ENCODE measurements at places on chromosomes 2 and 18.

GRCh38 chr2:184498936-184499335 is 99.4 kb upstream of the ZNF804A start:
- no peak for DNase-seq

DNA sequence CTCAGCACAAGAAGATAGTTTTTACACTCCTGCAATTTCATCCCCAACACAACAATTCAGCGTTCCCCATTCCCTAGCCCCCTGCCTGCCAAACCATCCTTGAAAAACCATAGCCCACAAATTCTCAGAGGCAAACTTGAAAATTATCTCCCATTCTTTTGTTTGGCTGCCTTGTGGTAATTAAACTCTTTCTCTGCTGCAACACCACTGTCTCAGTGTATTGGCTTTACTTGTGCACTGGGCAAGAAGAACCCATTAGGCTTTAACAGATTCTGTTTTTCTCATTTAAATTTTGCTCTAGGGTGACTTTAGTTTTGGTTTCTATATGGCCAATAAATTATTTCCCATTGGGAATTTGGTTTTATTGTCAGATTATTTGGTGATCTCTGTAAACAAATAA is 23.2 kb upstream of the FTCDNL1 start:
- no peak for DNase-seq

- DNase-seq, result no peak
These were observed 193.9 kb downstream of the NBAS start for GRCh38 chr2:15367205-15367604.

GRCh38 chr18:76449111-76449453 is 46.0 kb downstream of the ZNF516 start:
- DNase-seq, result no peak

DNA sequence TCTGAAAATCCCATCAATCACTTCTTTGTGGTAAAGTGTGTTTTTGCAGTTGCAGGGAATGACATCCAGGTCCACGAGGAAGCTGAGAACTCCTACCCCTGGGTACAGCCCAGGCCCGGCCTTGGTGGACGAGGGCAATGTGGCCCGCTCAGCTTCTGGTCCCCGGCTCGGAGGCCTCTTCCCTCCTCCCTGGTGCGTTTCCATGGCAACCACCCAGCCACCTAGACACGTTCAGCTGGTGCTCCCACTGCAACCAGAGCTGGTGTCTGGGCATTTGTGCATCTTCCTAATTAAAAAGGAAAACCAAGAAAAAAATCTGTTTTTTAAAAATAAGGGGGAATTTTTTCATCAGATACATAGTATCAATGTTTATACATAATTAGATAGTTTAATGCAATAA is 603.6 kb upstream of the SALL3 start:
- no peak for DNase-seq

- DNase-seq, result no peak
These were observed 216.3 kb upstream of the DTNA start for GRCh38 chr18:34493566-34494358.

- DNase-seq, result no peak
These were observed 44.7 kb downstream of the MARCO start for GRCh38 chr2:118986738-118987137.

DNA sequence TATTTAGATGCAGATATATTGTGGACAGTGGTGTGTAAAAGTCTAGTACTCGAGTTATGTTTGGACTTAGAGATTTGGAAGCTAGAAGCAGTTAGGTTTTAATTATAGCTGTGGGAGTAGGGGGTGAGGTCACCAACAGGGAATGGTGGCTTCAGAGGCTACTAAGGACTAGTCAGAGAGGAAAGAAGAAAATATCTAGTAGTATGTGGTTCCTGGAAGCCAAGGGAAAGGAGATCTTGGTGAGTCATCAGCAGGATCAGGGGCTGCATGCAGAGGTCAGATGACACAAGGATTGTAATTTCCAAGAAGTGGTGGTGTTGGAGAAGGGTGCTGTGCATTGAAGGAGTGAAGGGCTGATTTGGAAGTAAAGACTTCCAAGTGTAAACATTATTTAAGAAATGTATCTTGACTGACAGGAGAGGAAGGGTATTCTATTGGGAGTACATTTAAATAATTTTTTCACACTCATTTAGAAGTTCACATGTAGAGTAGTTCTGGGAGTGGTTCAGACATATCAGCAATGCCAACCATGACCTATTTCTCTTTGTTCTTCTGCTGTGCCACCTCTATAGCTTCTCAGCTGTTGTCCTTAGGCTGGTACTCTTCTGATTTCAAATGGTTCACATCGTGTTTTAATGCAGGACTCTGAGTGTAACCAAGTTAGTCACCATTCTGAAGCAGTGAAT is 59.1 kb downstream of the ACSL3 start:
- DNase-seq, result no peak

GRCh38 chr2:112229348-112229747 is 25.5 kb downstream of the ZC3H8 start:
- no peak for DNase-seq

- peak; percentile 17 for DNase-seq
These were observed 34.9 kb upstream of the DYNC1I2 start for GRCh38 chr2:171652416-171652785.

GRCh38 chr2:220134756-220135534 is 507.5 kb downstream of the SLC4A3 start:
- no peak for DNase-seq

GRCh38 chr2:80238692-80239469 is 65.7 kb downstream of the LRRTM1 start:
- no peak for DNase-seq

GRCh38 chr18:3110034-3110752 is 97.2 kb upstream of the LPIN2 start:
- no peak for DNase-seq

GRCh38 chr18:76410660-76411417 is 84.2 kb downstream of the ZNF516 start:
- DNase-seq, result no peak

DNA sequence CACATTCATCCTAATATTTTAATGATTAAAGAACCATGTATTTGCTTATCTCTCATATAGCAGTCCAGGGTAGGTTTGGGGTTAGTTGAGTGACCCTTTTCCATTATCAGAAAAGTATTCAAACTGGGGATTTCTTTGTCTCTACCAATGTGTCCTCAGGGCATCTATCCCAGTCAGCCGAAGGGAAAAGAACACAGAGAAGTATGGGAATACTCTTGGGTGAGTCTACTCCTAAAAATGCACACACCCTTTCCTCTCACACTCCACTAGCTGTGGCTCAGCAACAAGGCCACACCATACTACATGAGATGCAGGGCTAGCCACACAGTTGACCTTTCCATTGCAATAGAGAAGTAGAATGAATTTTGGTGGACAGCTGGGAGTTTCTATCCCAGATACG is 114.3 kb downstream of the NXPH2 start:
- DNase-seq, result no peak

DNA sequence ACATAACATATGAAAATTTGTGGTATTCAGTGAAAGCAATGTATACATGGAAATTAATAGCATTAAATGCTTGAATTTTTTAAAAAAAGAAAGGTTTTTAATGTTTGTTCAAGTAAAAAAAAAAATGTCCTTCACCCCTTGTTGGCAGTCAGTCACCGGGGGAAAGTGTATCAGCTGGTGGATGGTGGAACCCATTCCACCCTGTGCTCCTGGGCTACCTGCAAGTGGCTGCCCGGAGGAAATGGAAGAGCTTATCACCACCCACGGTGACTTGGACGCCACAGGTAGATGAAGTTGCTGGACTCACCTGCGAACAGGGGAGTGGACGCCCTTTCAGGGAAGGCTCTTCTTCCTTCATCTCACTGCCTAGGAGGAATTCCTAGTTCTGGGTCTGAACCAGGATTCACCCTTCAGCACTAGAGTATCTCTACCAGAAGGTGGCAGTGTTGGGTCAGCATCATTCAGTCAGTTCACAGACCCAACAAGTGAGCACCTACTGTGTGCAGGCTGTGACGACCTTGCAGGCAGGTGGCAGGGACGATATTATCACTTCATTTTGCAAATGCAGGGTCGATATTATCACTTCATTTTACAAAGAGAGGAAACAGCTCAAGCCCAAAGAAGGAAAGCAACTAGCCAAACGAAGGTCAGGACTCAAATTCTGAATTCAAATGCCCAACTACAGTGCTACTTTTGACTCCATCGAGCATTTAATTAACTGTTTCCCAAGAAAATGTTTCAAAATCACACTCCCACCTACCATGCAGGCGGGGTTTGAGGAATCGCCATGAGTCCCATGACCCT is 35.8 kb downstream of the CIB4 start:
- DNase-seq, result no peak

DNA sequence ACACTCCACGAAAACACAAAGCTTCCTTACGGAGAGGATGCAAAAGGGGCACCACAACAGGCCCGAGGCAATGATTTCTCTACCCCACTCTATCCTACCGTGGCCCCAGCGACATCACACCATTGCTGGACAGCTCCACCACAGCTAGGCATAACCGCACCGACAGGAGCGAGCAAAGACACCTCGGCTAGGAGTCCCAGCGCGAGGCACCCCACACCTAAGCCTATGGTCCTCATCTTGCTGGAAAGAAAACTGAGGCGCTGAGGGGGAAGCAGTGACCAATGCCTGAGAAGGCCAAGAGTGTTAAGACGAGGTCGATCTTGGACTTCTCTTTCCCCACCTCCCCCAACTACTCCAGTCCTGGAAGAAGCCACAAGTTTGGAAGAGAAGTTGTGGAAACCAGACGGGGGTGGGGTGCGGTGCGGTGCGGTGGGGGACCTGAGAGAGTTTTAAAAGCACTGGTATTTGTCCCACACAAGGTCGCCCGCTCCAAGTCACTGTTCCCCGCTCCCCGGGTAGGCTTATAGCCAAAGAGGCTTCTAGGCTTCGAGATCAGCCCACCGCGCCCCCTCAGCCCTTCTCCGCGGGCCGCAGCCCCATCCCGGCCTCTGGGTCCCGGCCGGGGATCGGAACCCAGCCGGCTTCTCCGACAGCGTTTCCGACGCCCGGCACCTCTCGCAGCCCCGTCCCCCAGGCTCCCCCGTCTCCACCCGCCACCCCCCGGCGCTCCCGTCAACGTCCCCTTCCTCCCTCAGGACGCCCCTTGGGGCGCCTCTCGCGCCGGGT is 766 bp downstream of the PDE6D start:
- no peak for DNase-seq

- DNase-seq, result no peak
These were observed 35.1 kb downstream of the REEP1 start for GRCh38 chr2:86302320-86302719.

- DNase-seq, result no peak
These were observed 962.3 kb upstream of the NRXN1 start for GRCh38 chr2:51994123-51994763.

DNA sequence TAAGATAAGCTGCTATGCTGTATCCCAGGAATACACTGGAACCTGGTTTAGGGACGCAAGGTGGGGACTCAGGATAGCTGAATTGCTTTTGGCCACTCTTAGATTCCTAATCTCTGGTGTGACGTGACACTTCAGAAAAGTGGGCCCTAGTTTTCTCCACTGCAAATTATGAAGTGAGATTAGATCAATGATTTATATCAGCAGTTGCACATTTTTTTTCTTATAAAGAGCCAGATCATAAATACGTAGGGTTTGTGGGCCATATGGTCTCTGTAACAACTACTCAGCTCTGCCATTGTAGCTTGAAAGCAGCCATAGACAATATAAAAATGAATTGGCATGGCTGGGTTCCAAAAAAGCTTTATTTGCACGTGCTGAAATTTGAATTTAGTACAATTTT is 85.4 kb upstream of the CPO start:
- no peak for DNase-seq

DNA sequence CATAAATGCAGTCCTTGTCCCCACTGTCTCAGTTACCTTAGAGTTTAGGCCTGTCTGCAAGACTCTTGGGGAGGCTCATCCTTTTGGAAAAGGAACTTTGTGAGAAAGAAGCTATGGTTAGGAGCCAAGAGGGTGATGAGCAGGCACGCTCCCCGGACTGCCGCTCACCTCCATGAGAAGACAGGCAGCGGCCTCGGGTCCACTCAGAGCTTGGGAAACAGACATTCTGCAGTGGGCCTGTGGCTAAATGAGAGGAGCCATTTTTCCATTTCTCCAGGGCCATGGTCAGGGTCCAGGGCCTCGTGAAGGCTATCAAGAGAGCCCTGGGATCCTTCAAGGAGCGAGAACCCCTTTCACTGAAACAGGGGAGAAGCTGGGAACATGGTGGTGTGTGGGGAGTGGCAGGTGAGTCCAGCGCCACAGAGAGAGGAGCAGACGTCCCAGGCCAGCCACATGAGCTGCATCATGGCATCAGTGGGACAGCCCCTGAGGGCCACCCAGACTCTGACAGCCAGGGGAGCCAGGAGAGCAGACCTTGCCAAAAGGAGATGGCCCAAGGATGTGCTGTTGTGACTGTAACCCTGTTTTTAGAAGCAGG is 4.0 kb upstream of the TEX51 start:
- no peak for DNase-seq

DNA sequence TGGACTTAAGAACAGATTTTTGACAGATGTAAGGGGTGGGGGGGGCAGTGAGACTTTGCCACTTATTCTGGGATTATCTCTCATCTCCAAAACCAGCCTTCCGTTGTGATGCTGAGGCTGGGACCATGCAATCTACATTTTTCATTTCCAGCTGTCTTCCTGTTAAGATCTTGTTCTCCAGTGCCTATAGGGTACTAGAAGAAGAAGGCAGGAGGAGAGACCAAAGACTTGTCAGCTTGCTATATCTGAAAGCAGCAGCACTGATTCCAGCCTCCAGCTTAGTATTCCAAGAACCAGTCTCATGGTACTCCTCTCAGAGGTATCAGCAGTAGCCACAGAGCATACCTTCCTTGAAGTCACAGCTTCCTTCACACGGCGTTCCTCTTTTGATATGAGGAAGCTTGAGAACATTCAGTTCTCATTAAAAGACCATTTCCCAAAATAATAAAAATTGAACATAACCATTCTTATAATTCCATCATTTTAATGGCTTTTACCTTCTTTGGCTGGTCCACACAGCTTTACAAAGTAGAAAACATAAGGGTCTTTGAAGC is 49.8 kb downstream of the USP34 start:
- no peak for DNase-seq

DNA sequence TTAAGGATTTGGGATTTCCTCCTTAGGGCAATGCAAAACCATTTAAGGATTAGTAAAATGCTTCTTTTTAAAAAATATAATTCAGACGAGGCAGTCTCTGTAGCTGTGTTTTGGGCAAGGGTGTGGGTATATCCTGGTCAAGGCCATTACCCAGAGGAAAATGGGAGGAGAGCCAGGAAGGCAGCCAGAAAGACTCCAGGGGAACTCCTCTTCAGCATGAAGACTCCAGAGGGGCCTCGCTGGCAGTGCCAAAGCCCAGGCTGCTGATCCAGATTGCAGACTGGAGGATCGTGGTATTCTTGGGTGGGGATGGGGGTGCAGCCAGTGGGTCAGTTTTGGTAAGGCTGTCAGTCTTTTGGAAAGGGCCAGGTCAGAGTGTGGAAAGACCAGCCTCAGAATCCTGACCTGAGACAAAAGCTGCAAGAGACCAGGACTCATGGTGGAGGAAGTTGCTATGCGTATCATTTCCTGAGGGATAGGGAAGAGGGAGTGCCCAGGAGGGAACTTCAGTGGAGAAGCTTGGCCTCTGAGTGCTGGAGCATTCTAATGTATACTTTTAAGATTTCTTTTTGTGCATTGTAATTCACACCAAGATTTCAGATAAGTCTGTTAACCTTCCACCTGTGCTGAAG is 20.9 kb upstream of the RAB11FIP5 start:
- no peak for DNase-seq

GRCh38 chr2:121333834-121334558 is 49.0 kb upstream of the TFCP2L1 start:
- DNase-seq, result no peak
